ENCODE measurements at places on chromosomes 4 and X. TPM values are rescaled to one million over a fixed set of nuclear protein-coding genes. Genes with fewer than 3 reads are reported as not detected.

- DNase-seq, result no peak
Measured at GRCh38 chrX:87327267-87327666, 190.3 kb upstream of the KLHL4 start.

DNA sequence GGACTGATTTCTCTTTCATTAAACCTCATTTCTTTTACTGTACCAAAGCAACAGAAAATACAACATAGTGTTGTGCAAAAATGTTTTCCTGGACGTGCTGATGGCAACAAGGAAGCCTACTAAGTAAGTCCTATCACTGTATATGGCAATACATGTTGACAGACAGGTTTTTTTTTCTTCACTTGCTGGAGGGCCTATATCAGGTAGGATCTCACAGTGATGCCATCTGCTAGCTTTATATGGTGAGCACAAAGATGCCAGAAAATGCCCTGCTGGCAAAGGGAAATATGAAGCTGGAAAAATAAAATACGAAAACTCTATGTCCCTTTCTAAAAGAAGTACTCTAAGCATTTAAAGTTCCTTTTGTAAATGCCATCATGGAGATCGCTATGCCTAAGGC is 119.0 kb upstream of the PDLIM3 start:
- DNase-seq, result no peak

GRCh38 chrX:13220916-13221315 is 98.9 kb downstream of the ATXN3L start:
- no peak for DNase-seq

The DMRTC1 gene
- total RNA-seq, result 0.60 TPM

GRCh38 chrX:39957816-39958566 is 139.8 kb downstream of the BCOR start:
- DNase-seq, result no peak

Data from progenitor cell of endocrine pancreas (in vitro differentiated cells).